ENCODE measurements at places on chromosomes 7 and 10.

DNA sequence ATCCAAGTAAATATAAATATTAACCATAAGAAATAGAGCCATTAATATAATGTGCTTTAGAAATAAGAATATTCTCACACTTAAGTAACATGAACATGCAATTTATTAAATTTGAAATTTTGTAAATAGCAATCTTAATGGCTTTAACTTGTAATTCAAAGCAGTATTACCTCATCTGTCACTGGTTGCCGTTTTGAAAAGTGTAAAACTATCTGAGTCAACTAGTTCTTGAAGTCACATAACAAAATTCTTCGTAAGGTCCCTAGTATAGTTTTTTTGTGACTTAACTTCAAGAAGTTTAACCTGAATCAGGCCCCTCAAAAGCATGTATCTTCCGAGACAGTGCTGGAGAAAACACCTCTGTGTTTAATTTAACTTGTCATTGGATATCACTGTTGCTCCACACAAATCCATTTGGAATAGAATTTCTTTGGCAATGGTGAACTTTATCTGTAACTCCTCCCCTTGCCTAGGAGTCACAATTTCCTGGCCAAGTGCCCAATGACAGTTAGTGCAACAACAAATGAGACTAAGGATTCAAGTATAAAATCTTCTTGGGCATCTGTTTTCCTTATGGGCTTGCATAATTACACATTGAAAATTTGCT, 47.1 kb downstream of the NT5C2 start:
- DNase-seq = peak; percentile 80

- peak; percentile 42 for DNase-seq
Observed at GRCh38 chr7:23458044-23458443, 12.2 kb downstream of the IGF2BP3 start.

GRCh38 chr7:148434181-148434757, 156.3 kb upstream of the C7orf33 start:
- peak; percentile 38 for DNase-seq

DNA sequence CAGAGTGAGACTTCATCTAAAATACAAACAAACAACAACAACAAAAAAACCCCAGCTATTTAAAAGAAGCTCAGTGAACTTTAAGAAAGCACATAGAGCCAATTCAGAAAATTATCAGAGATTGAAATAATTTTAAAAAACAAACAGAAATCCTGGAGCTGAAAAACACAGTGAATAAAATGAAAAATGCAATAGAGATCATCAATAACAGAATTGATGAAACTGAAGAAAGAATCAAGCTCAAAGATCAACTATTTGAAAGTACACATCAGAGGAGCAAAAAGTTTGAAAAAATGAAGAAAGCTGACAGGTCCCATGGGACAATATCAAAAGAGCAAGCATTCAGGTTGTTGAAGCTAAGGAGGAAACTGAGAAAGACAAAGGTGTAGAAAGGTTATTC, 12.2 kb upstream of the ZNF746 start:
- no peak for DNase-seq

- DNase-seq = peak; percentile 89
Observed at GRCh38 chr10:90451283-90451682, 406.6 kb downstream of the HTR7 start.

- no peak for DNase-seq
Observed at GRCh38 chr10:57905010-57905409, 362.7 kb downstream of the IPMK start.

GRCh38 chr7:36232971-36233550, 80.0 kb downstream of the EEPD1 start:
- DNase-seq = no peak

DNA sequence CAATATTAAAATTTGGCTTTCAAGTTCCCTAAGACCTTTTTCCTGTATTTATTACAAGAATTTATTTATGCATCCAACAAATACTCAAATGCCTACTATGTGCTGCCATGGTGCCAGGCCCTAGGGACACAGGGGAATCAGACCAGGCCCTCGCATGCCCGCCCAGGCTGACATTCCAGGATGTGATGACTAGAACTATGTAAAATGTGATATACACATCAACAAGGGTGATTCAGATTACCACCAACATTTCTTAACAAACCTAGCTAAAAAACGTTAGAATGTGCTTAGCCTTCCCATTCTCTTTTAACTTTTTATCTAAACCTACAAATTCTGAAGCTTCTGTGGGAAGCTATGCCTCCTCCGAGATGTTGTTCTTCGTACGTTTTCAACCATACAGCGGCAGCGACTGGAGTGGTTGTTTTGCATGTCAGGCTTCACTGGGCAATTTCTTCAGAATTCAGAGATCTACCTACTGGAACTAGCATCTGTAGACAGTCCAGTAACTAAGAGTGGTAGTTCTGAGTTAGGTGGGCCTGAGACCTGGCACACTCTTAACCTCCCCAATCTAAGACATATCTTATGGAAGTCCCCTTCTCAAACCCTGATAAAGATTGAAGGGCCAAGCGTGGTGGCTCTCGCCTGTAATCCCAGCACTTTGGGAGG, 22.1 kb downstream of the GNA12 start:
- DNase-seq = peak; percentile 91

Data from fibroblast of upper back skin (primary cell).